Mesothelial cell of epicardium (in vitro differentiated cells): ENCODE measurements at places on chromosomes 1 and 21.

DNA sequence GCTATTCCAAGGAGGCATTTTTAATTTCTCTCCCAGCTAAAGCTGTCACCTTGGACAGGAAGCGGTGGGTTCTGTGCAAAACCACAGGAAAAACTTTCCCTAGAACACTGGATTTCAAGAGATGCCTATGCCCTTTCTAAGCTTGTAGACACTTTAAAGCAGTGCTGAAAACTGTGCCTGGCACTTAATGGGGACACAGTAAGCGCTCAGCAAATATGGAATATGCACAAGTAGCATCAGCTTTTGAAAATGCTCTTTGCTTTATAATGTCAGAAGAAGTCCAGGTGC is 50.9 kb upstream of the TARBP1 start:
- DNase-seq: no peak
- H3K27me3 ChIP-seq: no peaks in the 10 kb centered on the region
- H3K27ac ChIP-seq: peak overlapping the region; percentile 70
- peaks cover 74% of the 10 kb centered on the region for H3K4me1 ChIP-seq
- H3K36me3 ChIP-seq: no peaks in the 10 kb centered on the region

DNA sequence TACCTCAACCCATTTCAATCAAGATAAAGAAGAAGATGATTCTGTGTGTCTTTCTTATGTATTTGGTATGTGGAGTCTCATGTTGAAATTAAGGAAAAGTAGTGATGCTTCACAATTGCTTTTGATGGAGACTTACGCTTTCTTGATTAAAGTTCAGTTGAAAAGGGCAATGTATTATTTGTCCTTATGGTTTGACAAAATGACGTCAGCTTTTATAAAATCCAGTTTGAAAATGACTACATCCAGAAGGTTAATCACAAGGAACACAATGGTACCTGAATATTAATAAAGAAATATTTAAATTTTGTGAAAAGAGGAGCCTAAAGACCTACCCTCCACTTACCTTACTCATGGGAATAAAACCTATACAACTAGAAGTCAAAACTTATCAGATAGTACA is 4.4 kb downstream of the KRTAP26-1 start:
- H3K36me3 ChIP-seq: no peaks in the 10 kb centered on the region
- H3K27me3 ChIP-seq: peaks cover 14% of the 10 kb centered on the region

DNA sequence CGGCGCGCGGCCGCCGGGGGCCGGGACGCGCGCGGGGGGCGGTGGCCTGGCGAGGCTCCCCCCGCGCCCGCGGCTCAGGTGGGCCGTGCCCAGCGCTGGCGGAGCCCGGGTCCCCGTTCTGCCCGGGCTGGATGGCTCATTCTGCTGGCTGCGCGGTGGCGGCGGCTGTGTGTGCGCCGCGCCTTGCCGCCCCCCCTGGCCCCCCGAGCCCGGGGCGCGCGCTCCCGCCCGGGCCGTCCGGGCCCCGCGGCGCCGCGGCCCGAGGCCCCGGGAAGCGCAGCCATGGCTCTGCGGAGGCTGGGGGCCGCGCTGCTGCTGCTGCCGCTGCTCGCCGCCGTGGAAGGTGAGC is at the start of gene EPHB2:
Gene EPHB2, plus strand, starts transcription at position 139 of the 349 bp plus-strand sequence. Its CDS starts 144 bp downstream, at position 283.
- no peaks in the 10 kb centered on the region for H3K27me3 ChIP-seq
- peaks cover 53% of the 10 kb centered on the region for H3K4me1 ChIP-seq
- peak within 1 kb of the TSS; percentile 93 for H3K27ac ChIP-seq
- H3K36me3 ChIP-seq: no peaks in the 10 kb centered on the region
- H3K4me3 ChIP-seq: peak within 1 kb of the TSS; percentile 83

GRCh38 chr21:31732597-31733550 is 956 bp upstream of the SCAF4 start:
- no peak overlapping the region for H3K4me3 ChIP-seq
- H3K27ac ChIP-seq: no peak overlapping the region
- no peaks in the 10 kb centered on the region for H3K27me3 ChIP-seq
- peaks cover 15% of the 10 kb centered on the region for H3K4me1 ChIP-seq
- DNase-seq: no peak

DNA sequence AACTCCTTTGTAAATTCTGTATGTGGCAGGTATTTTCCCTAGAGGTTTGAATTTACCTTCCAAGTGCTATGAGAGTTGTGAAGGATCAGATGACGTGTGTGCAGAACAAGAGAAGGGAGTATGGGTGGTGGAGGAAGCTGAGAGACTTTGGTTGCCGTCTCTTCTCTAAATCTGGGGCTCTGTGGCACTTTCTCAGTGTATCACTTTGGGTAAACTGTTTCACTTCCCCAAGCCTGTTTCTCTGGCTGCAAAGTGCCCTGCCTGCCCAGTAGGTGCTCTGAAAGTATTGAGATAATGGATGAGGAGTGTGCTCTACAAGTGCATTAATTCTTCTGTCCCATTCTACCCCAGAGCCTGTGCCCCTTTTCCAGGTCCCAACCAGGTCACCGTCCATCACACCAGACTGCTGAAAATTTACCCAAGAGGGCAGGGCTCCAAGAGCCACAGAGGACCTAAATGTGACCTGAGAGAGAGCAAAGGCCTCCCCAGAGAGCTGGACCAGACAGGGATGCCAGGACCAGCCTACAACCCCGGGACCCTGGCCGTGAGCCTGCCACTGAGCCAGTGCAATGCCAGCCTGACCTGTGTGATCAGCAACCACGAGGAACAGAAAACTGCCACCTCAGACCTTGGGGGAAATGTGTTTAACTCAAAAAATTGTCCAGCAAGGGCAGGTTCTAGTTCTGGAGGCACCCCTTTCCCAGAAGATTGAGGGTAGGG is 131.6 kb upstream of the ETV3 start:
- no peak overlapping the region for H3K27ac ChIP-seq
- H3K36me3 ChIP-seq: no peaks in the 10 kb centered on the region
- no peaks in the 10 kb centered on the region for H3K4me1 ChIP-seq

DNA sequence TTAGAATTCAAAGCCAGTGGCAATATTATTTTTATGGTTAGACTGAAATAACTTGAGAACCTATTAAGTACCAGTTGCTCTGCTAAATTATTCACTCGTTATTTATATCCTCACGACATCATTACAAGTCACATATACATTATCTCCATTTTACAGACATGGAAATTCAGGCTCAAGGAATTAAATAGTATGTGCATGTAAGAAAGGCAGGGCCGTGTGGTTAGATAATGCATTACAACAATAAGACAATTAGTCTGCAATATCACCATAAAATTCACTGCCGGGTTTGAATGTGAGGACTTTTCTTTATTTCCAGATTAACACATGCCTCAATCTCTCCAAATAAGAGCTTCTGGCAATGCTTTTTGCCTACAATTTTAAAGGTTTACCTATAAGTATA is 523.4 kb downstream of the PTBP2 start:
- H3K4me3 ChIP-seq: no peak overlapping the region
- no peaks in the 10 kb centered on the region for H3K36me3 ChIP-seq
- H3K27ac ChIP-seq: no peak overlapping the region
- no peaks in the 10 kb centered on the region for H3K4me1 ChIP-seq
- no peaks in the 10 kb centered on the region for H3K27me3 ChIP-seq

DNA sequence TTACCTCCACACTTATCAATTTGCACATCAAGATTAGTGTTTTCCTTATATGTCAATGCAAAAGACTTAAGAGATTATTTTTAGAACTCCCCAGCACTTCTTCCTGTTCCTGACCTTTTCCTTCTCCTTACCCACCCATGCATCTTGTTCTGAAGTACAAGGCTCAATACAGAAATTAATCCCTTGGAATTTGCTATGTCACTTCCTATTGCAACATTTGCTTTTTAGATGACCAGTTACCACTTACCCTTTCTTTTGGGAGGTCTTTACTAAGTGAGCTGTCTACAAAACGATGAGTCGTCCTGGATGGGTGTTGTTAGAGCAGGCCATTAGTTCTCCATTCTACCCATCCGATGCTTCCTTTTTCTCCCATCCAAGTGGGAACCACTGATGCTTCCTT is 221.2 kb downstream of the FMN2 start:
- no peaks in the 10 kb centered on the region for H3K36me3 ChIP-seq
- H3K27me3 ChIP-seq: no peaks in the 10 kb centered on the region
- no peak for DNase-seq
- H3K27ac ChIP-seq: no peak overlapping the region
- H3K4me3 ChIP-seq: no peak overlapping the region

- no peaks in the 10 kb centered on the region for H3K36me3 ChIP-seq
- no peak overlapping the region for H3K4me3 ChIP-seq
- H3K27me3 ChIP-seq: no peaks in the 10 kb centered on the region
- peaks cover 32% of the 10 kb centered on the region for H3K4me1 ChIP-seq
- DNase-seq: no peak
These were observed 7.5 kb upstream of the PROK1 start for GRCh38 chr1:110443451-110443850.

DNA sequence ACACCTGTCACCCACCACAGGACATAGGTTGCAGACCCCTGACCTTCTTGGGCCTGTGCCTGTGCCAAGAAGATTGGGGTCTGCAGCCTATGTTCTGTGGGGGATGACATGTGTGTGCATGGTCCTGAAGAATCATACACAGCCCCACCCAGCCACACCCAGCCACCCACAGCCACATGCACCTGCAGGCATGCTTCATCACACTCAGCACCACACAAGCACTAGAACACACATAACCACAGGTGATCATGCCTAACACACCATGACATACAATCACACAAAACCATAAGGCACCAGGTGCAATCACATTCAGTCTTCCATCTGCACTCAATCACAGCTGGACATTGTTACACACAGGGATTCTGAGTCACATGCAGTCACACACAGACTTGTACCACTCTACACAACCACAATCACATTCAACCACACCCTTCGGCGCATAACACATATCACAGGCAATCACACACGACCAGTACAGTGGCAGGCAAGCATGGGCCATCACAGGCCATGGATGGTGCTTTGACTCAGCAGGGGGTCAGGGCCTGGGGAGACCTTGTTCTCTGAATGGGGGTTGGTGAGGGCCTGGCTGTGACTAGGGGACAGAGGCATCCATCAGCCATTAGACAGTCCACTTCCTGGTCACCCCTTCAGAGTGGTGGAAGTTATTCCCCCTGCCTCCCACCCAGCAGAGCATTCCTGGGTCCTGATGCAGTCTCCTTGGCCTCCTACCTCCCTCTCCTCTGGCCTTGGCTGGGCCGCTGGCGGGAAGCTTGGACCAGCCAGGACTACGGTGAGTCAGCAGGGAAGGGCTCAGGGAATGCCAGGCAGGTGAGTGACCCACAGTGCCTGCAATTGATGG is 44.3 kb upstream of the EPS8L3 start:
- H3K36me3 ChIP-seq: no peaks in the 10 kb centered on the region
- no peak for DNase-seq
- no peak overlapping the region for H3K4me3 ChIP-seq
- H3K27ac ChIP-seq: no peak overlapping the region

- H3K27ac ChIP-seq: no peak overlapping the region
- H3K36me3 ChIP-seq: no peaks in the 10 kb centered on the region
- peaks cover 7% of the 10 kb centered on the region for H3K4me1 ChIP-seq
These were observed 12.6 kb upstream of the RHBG start for GRCh38 chr1:156356262-156356874.
